Astrocyte (in vitro differentiated cells and primary cell): ENCODE measurements at places on chromosomes 1 and 21.

DNA sequence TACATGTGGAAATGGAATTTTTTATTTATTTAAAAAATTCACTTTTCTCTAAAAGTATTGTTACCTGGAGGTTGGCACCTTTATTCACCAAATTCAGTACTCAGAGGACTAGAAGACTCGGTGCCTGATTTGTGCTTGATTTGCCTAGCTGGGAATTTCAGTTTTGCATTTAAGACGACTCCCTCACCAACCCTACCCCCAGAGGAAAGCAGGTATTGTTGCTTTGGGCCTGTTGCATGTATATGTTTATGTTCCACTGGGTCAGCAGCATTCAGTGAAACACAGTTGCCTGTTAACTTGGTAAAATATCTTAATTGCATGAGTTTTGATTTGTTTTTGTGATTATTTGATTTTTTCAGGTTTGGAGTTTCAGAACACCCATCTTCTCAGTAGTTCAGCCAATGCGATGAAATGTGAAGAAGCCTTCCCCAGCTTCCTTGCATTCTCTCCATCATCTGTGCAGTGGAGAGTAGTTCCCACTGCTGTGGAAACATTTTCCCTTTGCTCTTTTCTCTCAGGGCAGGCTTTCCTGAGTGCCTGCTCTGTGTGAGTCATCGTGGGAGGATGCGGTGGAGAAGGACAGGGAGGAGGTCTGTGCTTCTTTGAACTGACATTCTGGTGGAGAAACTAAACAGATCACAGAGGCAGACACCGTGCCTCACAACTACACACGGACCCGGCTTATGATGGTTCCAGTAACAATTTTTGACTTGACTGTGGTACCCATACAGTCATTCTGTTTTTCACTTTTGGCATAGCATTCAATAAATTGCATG lies 6.4 kb downstream of the ADARB1 start:
- peak; percentile 33 for DNase-seq

DNA sequence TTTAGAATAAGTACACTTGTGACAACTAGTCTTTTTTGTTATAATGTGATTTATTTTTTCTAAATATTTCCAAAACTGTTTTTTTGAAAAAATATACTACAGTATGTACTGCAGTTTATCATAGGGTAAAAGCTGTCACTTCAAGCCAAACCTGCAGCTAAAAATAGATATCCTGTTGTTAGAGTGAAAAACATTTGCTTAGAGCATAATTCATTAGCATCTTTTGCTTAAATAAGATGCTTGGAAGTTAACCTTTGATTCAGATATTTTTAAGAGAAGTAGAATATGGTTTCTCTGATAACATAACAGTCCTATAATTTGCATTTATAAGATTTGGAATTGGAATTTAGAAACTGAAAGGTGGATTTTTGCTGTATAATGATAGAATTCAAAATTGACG lies 21.5 kb downstream of the PRKACB start:
- no peak for DNase-seq

DNA sequence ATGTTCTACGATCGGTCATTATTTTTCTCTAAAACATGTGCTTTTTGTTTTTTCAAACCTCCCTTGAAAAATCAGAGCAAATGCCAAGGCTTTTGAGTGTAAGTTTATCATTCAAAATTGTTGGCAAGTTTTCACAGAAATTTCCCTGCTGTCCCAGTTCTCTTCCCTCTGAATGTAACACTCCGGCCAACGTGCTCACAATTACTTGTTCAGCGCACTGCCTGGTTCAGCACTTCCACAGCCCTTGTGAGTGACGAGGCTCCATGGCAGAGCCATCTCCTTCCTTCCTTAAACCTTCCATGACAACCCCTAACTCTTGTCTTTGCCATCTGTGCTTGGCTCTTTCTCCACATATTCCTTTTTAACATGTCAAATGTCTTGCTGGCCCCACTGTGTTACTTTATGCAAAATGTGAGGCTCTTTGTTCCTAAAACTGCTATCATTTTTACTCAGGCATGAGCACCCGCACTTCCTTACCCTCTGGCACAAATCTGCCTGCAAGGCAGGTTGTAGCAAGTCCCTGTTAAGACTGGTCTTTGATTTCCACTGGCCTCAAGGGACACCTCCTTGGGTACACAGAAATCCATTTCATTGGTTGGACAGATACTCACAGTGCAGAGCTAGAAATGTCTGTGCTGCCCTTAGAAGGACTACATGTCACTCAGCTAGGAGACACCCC lies 142.8 kb downstream of the HUNK start:
- no peak for DNase-seq

DNA sequence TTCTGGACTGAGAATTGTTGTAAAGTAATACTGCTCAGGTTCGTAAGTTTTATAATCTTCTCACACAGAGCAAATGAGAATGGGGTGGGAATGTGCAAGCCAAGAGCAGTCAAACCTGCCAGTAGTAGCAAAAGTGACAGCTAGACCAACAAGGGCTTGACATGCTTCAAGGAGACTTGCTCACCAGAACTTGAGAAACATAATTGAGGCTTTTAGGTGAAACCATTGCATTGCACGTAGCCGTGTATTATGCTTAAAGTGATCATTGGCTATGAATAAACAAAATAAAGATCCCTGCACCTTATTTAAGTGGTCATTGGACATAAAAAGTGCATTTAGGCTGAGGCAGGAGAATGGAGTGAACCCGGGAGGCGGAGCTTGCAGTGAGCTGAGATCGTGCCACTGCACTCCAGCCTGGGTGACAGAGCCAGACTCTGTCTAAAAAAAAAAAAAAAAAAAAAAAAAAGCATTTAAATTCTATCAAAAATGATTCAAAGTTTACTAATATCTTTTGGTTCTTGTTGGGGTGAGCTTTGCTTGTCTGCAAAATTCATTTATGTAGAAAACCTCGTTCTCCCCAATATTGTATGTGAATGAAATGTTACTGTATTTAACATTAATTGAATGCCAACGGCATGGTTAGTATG lies 11.8 kb upstream of the CCT8 start:
- no peak for DNase-seq

GRCh38 chr1:9278116-9278515 lies 14.6 kb upstream of the SPSB1 start:
- no peak for DNase-seq

DNA sequence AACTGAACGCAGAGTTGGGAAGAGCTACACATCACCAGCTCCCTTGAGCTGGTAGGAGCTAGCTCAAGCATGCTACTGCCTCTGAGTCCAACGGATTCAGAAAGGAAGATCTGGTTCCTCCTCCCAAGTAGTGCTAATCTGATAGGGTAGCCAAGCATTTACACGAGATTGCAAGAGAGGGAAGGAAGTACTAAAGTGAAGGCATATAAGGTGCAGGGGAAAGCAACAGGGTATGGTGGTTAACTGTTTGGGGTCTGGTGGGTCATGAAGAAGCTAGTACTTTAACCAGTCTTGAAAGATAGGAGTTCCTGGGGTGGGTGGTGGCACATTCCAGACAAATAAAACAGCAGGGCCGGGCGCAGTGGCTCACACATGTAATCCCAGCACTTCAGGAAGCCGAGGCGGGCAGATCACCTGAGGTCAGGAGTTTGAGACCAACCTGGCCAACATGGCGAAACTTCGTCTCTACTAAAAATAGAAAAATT lies 20.2 kb upstream of the ZNF436 start:
- DNase-seq = no peak

DNA sequence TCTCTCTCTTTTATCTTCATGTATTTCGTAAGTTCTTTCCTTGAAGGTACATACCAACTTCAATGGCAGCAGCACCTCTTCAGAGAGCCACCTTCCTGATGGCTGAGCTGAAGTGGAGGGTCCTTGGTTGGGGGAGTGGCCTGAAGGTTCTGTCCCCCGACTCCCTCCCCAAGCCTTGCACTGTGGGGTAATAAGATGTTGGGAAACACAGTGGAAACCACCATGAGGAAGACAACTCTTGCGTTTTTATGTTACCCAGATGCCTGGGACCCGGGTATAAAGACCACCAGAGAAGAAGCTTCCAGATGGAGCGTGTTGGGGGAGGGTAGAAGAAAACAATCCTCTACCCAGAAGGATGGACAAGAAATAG lies 794 bp downstream of the KRTAP12-3 start:
- DNase-seq = no peak

DNA sequence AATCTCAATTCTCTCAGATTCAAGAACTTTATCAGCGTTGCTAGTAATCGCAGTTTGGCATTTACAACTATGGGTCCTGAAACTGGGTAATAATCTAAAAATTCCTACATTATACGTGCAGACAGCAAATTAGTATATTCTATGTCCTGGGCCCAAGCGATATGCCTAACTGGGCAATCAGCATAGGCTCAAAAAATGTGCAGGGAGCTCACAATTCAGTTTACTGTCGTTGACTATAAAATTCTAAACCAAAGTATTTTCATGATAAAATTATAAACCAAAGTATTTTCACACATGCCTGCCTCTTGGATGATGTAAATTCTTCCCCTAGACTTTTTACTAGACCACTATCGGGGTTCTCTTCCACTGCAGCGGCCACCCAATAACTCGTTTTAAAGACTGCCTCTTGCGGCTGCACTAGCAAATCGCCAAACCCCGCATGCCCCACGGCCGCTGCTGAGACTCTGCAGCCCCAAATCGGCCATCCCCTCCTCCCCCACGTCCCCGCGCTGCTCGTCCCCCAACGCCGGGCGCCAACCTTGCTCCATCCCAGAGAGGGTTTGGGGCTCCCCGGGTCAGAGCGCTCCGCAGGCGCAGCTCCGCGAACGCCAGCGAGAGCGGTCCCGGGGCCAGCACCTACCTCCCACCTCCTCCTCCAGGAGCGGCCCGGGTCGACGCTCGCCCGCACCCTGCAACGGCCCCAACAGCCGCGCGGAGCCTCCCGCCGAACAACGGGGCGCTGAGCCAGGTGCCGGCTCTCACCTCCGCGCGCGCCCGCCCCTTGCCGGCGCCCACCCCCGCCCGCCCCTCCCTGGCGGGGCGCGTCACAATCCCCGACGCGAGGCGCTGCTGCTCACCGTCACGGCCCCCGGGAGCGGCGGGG lies 506 bp downstream of the SSX2IP start:
- peak; percentile 32 for DNase-seq

- DNase-seq = no peak
Observed at GRCh38 chr21:39269620-39270019, 43.8 kb downstream of the BRWD1 start.

DNA sequence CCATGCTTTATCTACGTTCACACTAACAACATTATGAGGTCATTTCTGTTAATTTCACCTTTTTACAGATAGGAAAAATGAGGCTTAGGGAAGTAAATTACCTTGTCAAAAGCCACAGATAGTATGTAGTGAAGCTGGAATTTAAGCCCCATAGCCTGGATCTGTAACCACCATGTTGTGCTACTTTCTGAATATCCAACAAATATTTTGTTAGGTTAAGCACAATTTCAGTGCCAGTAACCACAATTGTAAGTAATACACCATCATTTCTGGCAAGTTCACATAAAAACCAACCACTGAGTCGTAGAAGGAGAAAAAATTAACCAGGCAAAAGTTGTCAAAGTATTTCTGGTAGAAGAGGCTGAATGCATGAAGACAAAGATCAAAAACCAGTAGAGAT lies 593.1 kb upstream of the CAMK1G start:
- DNase-seq = peak; percentile 73

DNA sequence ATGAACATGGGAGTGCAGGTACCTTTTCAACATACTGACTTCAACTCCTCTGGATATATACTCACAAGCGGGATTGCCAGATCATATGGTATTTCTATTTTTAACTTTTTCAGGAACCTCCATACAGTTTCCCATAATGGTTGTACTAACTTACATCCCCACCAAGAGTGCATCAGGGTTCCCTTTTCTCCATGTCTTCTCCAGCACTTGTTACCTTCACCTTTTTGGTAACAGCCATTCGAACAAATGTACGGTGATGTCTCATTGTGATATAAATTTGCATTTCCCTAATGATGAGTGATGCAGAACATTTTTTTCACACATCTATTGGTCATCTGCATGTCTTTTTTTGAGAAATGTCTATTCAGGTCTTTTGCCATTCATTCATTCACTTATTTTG lies 25.9 kb upstream of the ACTA1 start:
- no peak for DNase-seq

GRCh38 chr1:43610339-43610738 lies 39.6 kb upstream of the KDM4A start:
- no peak for DNase-seq

DNA sequence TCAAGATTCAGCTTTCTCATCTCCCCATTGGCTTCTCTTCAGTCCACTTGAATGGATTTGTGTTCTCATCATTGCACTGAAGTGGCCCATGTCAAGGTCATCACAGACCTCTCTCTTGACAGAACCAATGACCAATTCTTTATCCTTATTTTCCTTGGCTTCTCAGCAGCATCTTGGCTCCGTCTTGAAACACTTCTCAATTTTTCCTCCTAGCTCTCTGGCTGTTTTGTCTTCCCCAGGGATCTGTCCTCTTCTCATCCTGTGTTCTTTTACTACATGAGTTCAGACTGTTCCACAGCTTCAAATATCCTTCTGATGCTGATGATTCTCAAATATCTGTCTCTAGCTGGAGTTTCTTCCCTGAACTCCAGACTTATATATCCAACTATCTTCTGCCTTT lies 78.6 kb downstream of the COLGALT2 start:
- DNase-seq = no peak

GRCh38 chr21:41186755-41187536 lies 19.0 kb downstream of the BACE2 start:
- no peak for DNase-seq

DNA sequence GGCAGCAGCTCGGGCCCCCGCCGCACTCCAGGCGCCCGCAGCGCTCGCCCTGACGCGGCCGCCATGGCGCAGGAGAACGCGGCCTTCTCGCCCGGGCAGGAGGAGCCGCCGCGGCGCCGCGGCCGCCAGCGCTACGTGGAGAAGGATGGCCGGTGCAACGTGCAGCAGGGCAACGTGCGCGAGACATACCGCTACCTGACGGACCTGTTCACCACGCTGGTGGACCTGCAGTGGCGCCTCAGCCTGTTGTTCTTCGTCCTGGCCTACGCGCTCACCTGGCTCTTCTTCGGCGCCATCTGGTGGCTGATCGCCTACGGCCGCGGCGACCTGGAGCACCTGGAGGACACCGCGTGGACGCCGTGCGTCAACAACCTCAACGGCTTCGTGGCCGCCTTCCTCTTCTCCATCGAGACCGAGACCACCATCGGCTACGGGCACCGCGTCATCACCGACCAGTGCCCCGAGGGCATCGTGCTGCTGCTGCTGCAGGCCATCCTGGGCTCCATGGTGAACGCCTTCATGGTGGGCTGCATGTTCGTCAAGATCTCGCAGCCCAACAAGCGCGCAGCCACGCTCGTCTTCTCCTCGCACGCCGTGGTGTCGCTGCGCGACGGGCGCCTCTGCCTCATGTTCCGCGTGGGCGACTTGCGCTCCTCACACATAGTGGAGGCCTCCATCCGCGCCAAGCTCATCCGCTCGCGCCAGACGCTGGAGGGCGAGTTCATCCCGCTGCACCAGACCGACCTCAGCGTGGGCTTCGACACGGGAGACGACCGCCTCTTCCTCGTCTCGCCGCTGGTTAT lies 2.8 kb downstream of the KCNJ9 start:
- DNase-seq = peak; percentile 17

GRCh38 chr1:160377585-160378206 lies 10.8 kb downstream of the NHLH1 start:
- peak; percentile 54 for DNase-seq

DNA sequence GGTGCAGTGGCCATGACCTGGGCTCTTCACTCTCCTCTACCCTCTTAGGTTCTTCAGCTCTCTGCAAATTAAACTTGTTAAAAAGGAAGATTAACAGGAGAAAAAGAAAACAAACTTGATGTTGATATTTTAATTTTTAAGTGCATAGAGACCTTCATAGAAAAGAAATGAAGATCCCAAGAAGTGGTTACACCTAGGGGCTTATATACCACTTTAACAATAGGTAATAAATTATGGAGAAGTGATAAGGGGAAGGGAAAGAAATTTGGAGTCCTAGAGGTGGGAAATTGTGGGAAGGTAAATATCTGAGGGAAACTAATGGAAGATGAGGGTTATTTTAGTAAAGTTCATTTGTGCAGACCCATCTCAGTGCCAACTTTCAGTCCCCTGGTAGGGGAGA lies 16.5 kb upstream of the TFF3 start:
- DNase-seq = no peak
